ENCODE measurements at places on chromosomes 5 and 9. TPM values are rescaled to one million over a fixed set of nuclear protein-coding genes. Genes with fewer than 3 reads are reported as not detected.
A peak's percentile ranks its signal among the peaks of the same experiment; 100 is the strongest.

The TIMD4 gene
- total RNA-seq: 3.6 TPM

The PDE8B gene
- total RNA-seq: 0.23 TPM

The DRD1 gene
- total RNA-seq: not detected

The SH3PXD2B gene
- 0.50 TPM for total RNA-seq

The PCDHB14 gene
- total RNA-seq: 0.12 TPM

The CTNND2 gene
- 0.22 TPM for total RNA-seq

The HAND1 gene
- total RNA-seq: not detected

The BTF3 gene
- 585 TPM for total RNA-seq

The FOXE1 gene
- 0.14 TPM for total RNA-seq

The PTGS1 gene
- total RNA-seq: 2.0 TPM

The CXCL14 gene
- not detected for total RNA-seq

The PALM2AKAP2 gene
- total RNA-seq: not detected

The TLX3 gene
- total RNA-seq: not detected

The FCN2 gene
- not detected for total RNA-seq

The HCN1 gene
- total RNA-seq: not detected

The CLK4 gene
- 93.5 TPM for total RNA-seq

The SAXO1 gene
- not detected for total RNA-seq

The NAA35 gene
- total RNA-seq: 17.6 TPM

The GRM6 gene
- total RNA-seq: not detected

The SLC46A2 gene
- total RNA-seq: not detected

- DNase-seq: no peak
Measured at GRCh38 chr5:138274189-138274853, at the start of gene GFRA3. Gene GFRA3, minus strand, starts transcription at chr5:138274621. Its CDS starts 197 bp downstream, at chr5:138274424.

DNA sequence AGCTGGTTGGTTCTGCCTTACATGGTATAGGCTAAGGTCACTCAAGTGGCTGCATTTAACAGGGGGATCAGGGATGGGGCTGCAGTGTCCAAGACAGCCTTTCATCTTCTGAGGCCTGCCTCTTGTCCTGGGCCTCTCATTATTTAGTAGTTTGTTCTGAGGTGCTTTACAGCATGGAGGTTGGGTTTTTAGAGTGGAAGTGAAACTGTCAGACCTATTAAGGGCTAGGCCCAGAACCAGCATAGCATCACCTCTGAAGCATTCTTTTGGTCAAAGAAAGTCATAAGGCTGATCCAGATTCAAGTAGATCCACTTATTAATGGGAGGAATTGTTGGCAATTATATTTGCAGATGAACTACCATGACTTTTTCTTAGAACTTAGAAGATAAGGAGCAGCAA, 146.0 kb upstream of the NMUR2 start:
- DNase-seq: no peak

DNA sequence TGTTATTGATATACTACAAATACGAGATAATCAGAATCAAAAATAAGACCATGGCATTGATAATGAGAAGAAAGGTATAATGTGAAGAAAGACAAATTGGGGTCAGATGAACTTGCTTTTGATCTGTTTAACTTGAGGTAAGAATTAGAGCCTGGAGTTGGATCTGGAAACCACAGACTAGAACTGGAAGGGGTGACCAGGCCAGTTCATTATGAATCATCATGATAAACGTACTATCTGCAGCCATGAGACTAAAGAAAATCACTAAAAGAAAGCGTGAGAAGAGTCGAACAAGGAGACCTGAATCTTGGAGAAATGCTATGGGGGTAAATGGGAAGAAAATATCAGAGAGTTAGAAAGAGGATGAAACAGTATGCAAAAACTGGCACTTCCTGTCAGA, 967.5 kb downstream of the NR2F1-AS1 start:
- DNase-seq: no peak

DNA sequence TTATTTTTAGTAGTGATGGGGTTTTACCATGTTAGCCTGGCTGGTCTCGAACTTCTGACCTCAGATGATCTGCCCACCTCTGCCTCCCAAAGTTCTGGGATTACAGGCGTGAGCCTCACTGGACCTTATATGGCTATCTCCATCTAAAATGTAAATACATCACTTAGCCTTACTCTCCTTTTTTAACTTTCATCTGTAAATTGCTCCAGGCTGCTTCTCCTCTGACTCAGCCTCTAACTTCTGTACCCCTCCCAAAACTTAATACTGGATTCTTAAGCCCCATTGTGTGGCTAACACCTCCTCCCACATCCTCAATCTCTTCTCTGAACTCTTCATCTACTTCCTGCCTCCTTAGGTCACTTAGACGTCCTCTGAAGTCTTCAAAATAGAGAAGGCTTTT, 4.0 kb downstream of the SNX30 start:
- DNase-seq: peak; percentile 10

- DNase-seq: no peak
Measured at GRCh38 chr9:133666387-133666786, 30.2 kb downstream of the DBH start.

GRCh38 chr5:144315994-144316634, 145.4 kb downstream of the KCTD16 start:
- DNase-seq: no peak

GRCh38 chr5:163276466-163276865, 160.9 kb upstream of the CCNG1 start:
- DNase-seq: no peak

- no peak for DNase-seq
Measured at GRCh38 chr5:1522601-1523479, 920 bp downstream of the LPCAT1 start.

GRCh38 chr5:119512277-119512676, 60.0 kb downstream of the HSD17B4 start:
- no peak for DNase-seq

DNA sequence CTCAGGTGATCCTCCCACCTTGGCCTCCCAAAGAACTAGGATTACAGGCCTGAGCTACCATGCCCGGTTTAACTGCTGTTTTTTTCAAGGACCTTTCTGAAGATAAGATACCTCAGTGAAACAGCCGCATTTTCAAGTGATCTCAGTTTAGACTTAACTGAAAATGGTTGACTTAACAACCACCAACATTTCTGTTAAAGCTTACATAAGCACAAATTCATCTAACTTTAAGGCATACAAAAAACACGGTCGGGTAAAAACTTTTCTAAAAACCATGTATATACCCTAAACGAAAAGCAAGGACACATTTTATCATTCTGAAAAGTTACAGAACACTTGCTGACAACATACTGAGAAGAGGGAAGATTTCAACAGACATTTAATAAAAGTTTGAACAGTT, 22.9 kb downstream of the UBAP2 start:
- no peak for DNase-seq

- DNase-seq: no peak
Measured at GRCh38 chr5:126693806-126694205, 83.1 kb upstream of the LMNB1 start.

GRCh38 chr5:2179861-2180260, 297.1 kb upstream of the IRX4 start:
- no peak for DNase-seq

DNA sequence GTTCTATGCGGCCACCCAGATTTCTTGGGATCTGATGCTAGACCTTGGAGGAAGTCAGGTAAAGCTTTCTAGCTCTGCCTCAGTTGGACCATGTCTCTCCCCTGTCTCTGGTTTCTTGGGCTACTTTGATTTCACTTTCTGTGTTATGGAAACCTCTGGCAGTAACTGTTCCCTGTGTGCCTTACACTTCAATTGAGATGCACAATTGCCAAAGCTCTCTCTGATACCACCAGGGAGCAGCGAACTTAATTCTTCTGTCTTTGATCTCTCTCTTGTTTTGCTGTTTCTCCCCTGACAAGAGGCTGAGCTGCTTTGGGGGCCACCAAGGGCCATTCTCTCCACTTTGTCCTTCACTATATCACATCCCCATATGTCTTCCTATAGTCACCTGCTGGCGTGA, 61.4 kb downstream of the PGM5 start:
- DNase-seq: no peak

DNA sequence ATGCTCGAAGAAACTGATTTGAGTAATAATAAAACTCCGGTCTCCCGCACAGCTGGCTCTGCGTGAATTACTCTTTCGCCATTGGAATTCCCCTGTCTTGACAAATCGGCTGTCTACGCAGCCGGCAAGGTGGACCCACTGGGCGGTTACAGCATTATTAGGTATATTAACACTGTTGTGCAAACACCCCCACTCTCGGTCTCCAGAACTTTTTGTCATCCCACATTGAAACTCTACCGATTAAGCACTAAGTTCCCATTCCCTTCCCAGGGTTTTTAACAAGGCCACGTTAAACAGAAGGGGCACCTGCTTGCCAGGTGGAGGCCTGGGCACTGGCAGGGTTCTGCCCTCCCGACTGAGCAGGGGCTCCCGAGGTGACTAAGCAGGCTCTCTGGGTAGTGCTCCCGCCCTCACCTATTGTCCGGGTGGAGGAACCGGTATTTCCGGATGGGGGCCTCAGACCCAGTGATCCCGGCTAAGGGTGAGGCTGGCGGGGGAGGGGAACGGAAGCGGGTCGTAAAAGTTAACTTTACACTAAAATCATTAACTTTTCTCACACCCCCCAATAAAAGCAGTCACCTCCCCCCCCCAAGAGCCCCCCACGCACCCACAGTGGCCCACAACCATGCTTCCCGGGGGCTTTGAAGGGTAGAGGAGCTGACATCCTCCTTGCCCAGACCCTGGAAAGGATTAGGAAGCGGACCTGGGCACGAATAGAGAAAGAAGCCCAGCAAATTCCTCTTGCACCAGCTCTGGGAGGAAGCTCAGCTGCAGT, 53.5 kb upstream of the TJP2 start:
- DNase-seq: no peak

DNA sequence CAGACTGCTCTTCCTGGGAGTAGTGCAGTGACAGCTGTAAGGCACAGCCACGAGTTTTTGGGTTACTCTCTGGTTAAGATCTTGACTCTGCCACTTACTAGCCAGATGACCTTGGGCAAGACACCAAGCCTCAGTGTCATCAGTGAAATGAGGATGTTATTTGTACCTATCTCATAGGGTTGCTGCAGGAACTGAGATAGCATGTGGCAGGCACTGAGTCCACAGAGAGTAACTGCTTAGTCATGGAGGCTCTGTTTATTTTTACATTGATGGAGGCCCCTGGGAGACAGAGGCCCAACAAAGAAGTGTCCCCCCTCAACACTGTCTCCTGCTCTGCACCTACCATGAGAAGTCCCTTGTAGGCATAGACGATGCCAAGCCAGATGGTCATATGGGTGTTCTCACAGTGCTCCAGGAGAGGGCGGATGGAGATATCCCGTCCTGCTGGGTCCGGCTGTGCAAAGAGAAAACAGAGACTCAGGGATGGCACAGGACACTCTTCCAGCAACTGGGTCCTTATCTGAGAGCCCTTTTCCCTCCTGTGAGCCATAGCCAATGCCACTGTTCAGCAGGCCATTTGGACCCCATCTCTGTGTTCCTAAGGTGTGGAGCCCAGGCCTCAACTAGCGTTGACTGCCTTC, 55.4 kb upstream of the TBC1D2 start:
- DNase-seq: no peak

- DNase-seq: no peak
Measured at GRCh38 chr5:177487975-177488374, 9.4 kb downstream of the PDLIM7 start.

DNA sequence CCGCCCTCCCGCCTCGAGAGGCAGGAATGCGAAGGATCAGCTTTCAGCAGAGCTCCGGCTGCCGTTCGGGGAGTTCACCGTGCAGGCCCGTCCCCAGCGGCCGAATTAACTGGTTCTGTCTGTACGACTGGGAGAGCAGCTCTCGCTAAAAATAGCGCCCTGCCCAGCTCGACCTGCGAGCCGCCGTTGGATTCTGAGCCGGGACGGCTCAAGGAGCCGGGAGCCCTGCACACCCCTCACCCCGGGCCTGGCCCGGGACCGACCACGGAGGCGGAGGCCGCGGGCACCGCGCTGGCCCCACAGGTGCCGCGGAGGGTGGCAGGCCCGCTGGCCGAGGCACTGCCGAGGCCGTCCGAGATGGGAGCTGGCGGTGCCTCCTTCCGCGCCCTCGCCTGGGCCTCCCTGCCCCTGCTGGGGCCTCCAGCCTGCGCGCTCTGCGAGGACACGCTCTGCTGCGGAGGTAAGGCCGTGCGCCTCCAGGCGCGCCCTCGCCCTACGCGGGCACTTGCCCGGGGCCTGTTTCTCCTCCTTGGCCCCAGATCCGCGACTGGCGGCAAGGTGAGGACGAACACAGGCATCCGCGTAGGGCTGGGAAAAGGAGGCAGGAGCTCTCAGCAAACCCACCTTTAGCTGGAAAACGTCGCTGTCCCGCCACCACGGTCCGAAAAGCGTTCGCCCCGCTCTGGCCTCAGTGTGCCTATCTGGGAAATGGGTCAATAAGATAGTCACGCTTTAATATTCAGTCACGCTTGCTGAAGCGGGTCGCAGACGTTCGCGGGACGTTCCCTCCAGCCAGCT, 53.1 kb upstream of the DAB2IP start:
- no peak for DNase-seq

DNA sequence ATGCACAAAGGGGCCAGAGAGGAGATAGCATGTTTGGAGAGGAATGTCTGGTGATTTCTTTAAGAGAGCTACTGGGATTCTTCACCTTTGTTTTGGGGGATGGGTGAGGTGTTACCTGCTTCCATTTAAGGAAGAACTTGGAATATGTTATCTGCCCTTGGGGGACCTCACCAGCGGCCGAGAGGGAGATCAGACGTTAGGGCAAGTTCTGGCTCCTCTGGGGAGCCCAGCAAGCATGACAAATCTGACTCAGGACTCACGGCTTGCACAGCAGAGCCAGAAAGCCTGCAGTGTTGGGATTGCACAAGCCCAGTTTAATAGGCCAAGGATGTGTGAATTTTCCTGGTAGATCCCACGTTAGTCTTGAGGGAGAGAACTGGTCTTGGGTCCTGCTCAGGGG, 40.3 kb downstream of the SLC28A3 start:
- no peak for DNase-seq

DNA sequence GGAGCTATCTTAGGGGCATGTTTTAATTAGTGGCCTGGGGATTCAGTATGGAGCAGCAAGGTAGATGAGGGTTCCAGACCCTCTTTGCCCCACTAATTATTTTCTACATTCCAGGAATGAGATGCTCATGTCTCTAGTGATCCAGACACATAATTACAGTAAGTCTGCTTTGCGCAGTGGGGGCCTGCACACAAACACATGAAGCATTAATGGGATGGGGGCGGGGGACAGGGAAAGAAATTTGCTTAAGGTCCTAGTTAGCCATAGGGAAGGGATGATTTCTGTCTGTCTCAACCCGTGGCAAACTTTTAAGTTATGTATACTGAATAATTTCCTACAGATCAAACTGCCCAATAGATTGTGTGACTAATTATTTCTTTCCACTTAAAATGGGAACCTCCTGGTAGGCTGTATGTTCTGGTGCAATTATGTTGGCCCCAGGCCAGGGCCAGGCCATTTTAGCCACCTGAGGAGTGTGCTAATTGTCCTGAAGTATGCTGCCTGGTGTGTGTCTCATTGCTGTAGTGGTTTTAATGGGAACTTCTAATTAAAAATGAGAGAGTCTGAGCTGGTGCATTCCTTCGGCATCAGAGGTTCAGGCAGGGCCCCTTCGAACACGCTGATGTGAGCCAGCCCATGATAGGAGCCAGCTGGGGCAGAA, 134.4 kb downstream of the PTTG1 start:
- no peak for DNase-seq

GRCh38 chr9:116355153-116355921, 201.7 kb downstream of the PAPPA start:
- DNase-seq: no peak

GRCh38 chr9:78778861-78779374, 482.0 kb downstream of the PSAT1 start:
- DNase-seq: no peak
